Naive thymus-derived CD4-positive, alpha-beta T cell (primary cell): ENCODE measurements at places on chromosomes 2 and 18. TPM values are rescaled to one million over a fixed set of nuclear protein-coding genes. Genes with fewer than 3 reads are reported as not detected.

DNA sequence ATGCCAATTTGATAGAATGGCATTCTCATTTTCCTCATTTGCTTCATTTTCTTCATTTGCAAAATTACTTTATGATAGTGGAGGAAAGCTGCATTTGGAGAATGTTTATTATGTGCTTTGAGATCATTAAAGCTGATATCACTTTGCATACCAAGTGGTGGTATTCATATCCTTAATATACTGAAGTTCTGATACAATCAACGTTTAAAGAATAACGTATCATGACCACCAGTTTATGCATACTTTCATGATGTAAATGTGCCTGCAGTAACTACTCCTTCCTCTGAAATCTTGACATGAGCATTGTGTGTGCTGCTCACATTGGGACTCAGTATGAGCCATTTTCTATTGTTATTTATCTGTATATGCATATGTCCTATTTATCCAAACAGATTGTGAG lies 302.1 kb downstream of the ARHGAP15 start:
- H3K4me1 ChIP-seq, result peaks cover 9% of the 10 kb centered on the region
- H3K36me3 ChIP-seq, result no peaks in the 10 kb centered on the region
- no peaks in the 10 kb centered on the region for H3K27me3 ChIP-seq
- no peak for DNase-seq
- H3K27ac ChIP-seq, result no peak overlapping the region
- H3K4me3 ChIP-seq, result no peak overlapping the region

GRCh38 chr18:65425366-65425765 lies 325.4 kb upstream of the CDH7 start:
- H3K4me3 ChIP-seq, result no peak overlapping the region
- no peaks in the 10 kb centered on the region for H3K36me3 ChIP-seq
- H3K27ac ChIP-seq, result no peak overlapping the region
- H3K4me1 ChIP-seq, result no peaks in the 10 kb centered on the region

GRCh38 chr2:85269959-85270358 lies 57.8 kb downstream of the TGOLN2 start:
- no peaks in the 10 kb centered on the region for H3K27me3 ChIP-seq
- no peak for DNase-seq
- H3K4me1 ChIP-seq, result no peaks in the 10 kb centered on the region
- H3K27ac ChIP-seq, result no peak overlapping the region
- no peak overlapping the region for H3K4me3 ChIP-seq
- no peaks in the 10 kb centered on the region for H3K36me3 ChIP-seq

DNA sequence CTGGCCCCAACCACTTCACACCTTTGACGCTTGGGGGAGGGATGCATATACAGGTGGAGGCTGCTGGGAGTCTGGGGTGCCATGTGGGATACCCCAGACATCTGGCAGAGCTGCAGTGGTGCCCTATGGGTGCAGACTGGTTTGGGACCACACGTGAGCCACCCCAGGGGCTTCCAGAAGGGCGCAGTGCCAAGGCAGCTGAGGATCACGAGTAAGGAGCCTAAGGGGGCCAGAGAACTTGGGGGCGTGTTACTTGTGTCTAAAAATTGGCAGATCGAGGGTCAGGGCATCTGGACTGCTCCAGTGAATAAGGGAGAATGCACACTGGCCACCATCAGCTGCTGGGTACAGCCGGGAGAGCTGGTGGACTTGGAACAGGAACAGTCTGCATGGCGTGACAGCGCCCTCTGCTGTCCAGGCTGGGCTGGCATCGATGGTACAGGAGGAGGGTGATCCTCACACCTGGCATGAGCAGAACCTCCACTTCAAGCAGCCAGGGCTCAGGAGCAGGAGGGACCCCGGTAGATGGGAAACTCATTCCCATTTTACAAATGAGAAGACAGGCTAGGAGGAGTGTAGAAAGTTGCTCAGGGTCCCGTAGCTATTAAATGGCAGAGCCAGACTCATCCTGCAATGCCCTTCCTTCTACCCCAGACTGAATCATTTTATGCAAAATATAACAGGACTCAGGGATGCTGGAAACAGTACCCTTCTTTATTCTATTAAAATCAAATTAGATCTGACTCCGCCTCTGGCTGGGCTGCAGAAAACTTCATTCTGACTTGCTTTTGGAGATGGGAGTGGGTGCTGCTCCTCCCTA lies 60.4 kb downstream of the ATOH8 start:
- no peaks in the 10 kb centered on the region for H3K4me1 ChIP-seq
- DNase-seq, result peak; percentile 71
- no peak overlapping the region for H3K27ac ChIP-seq
- no peaks in the 10 kb centered on the region for H3K27me3 ChIP-seq
- no peaks in the 10 kb centered on the region for H3K36me3 ChIP-seq

- no peaks in the 10 kb centered on the region for H3K36me3 ChIP-seq
- H3K4me3 ChIP-seq, result no peak overlapping the region
- H3K27me3 ChIP-seq, result peaks cover 38% of the 10 kb centered on the region
These were observed 3.0 kb downstream of the SP5 start for GRCh38 chr2:170717991-170718589.

DNA sequence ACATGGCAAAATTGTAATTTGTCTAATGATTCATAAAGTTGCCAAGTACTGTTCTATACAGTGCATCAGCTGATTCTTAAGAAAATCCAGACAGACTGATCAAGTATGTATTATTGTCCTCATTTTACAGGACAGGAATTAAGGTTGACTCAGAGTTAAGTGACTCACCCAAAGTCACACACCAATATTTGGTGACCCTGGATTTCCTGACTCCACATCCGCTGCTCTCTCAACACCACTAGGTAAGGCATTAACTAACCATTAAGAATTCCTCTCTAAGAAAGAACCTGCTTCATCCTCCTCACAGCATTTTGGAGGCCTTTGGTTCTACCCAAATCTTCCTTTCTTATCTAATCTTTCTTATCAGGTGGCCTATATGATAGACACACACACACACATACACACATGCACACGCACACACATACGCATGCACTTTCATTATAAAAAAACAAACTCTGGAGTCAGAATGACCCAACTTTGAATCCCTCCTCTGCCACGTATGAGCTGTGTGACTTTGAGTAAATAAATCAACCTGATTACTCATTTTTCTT lies 150.8 kb downstream of the ANKRD44 start:
- H3K4me1 ChIP-seq, result peaks cover 43% of the 10 kb centered on the region
- no peaks in the 10 kb centered on the region for H3K36me3 ChIP-seq
- no peak for DNase-seq
- no peaks in the 10 kb centered on the region for H3K27me3 ChIP-seq
- H3K4me3 ChIP-seq, result no peak overlapping the region
- peak overlapping the region; percentile 9 for H3K27ac ChIP-seq

GRCh38 chr2:236473691-236474090 lies 95.9 kb upstream of the ACKR3 start:
- no peak overlapping the region for H3K4me3 ChIP-seq
- H3K4me1 ChIP-seq, result no peaks in the 10 kb centered on the region
- H3K36me3 ChIP-seq, result no peaks in the 10 kb centered on the region
- DNase-seq, result no peak
- H3K27ac ChIP-seq, result no peak overlapping the region
- H3K27me3 ChIP-seq, result peaks cover 2% of the 10 kb centered on the region

- no peak overlapping the region for H3K27ac ChIP-seq
- no peaks in the 10 kb centered on the region for H3K4me1 ChIP-seq
- no peak overlapping the region for H3K4me3 ChIP-seq
- no peaks in the 10 kb centered on the region for H3K27me3 ChIP-seq
These were observed 315.6 kb downstream of the INSIG2 start for GRCh38 chr2:118403658-118404451.

DNA sequence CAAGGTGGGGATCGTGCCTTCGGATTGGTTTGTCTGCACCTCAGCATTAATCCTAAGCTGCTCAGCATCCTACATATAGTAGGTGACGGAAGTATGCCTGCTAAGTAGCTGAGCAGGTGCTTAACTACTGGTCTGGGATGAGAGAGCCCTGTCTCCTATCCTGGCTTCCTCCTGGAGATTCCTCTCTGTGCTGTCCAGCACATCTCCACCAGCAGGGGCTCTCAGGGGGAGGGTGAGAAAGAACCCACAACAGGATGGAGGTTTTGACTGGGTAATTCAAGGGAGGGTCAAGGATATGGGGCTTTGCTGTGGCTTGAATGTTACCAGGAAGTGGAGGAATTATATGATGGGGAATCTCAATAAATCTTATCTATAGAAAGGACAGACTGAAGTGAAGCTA lies 45.4 kb upstream of the KIF5C start:
- H3K36me3 ChIP-seq, result no peaks in the 10 kb centered on the region
- no peaks in the 10 kb centered on the region for H3K27me3 ChIP-seq
- H3K4me3 ChIP-seq, result no peak overlapping the region

DNA sequence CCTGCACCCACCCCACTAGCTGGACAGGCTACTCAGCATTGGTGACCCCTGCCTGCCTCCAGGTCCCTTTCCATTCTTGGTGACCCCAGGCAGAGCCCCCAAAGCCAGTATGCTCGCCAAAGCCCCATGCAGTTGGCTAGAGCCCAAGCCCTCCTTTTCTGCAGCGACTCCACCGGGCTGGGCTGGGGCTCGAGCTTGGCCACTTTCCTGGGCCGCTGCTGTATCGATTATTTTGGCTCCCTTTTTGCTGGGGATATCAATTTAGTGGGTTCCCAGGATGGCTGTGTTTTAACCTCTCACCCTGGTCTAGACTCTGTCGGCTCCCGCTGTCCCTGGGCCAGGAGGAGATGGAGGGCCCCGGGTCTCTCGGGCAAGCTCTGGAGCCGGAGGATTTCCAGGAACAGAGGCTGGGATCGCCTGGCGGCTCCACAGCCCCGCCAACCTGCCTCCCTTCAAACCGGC lies 76.0 kb downstream of the SMAD7 start:
- no peak for DNase-seq
- no peaks in the 10 kb centered on the region for H3K4me1 ChIP-seq
- no peak overlapping the region for H3K27ac ChIP-seq
- H3K36me3 ChIP-seq, result no peaks in the 10 kb centered on the region
- H3K4me3 ChIP-seq, result no peak overlapping the region

- H3K4me3 ChIP-seq, result no peak overlapping the region
- no peak overlapping the region for H3K27ac ChIP-seq
- no peaks in the 10 kb centered on the region for H3K4me1 ChIP-seq
- no peaks in the 10 kb centered on the region for H3K36me3 ChIP-seq
- no peak for DNase-seq
- H3K27me3 ChIP-seq, result no peaks in the 10 kb centered on the region
These were observed 12.5 kb downstream of the MOCOS start for GRCh38 chr18:36199691-36200295.

DNA sequence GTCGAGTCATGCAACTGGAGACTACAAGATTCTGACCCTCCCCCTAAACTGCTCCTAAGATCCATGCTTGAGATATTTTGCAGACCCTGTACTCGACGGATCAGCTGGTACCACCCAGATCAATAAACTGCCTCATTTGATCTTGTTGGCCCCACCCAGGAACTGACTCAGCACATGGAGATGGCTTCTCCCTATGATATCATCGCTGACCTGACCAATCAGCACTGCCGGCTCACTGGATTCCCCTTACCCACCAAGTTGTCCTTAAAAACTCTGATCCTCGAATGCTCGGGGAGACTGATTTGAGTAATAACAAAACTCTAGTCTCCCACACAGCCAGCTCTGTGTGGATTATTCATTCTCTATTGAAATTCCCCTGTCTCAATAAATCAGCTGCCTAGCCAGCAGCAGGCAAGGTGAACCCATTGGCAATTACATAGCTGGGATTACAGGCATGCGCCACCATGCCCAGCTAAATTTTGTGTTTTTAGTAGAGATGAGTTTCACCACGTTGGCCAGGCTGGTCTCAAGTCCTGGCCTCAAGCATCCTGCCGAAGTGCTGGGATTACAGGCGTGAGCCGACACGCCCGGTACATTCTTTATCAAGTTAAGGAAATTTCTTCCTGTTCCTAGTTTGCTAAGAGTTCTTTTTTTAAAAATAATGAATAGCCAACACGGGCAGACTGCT lies 43.6 kb downstream of the VPS54 start:
- H3K36me3 ChIP-seq, result peaks cover 11% of the 10 kb centered on the region
- no peak for DNase-seq
- H3K27ac ChIP-seq, result no peak overlapping the region
- H3K4me1 ChIP-seq, result peaks cover 5% of the 10 kb centered on the region
- no peak overlapping the region for H3K4me3 ChIP-seq

GRCh38 chr2:64881037-64881492 lies 108.1 kb upstream of the SLC1A4 start:
- no peak overlapping the region for H3K4me3 ChIP-seq
- H3K27me3 ChIP-seq, result no peaks in the 10 kb centered on the region
- no peaks in the 10 kb centered on the region for H3K36me3 ChIP-seq
- H3K27ac ChIP-seq, result no peak overlapping the region

- H3K36me3 ChIP-seq, result no peaks in the 10 kb centered on the region
- H3K27ac ChIP-seq, result no peak overlapping the region
- no peaks in the 10 kb centered on the region for H3K27me3 ChIP-seq
- no peaks in the 10 kb centered on the region for H3K4me1 ChIP-seq
These were observed 38.4 kb upstream of the ID2 start for GRCh38 chr2:8643250-8643995.

- no peak for DNase-seq
- H3K4me3 ChIP-seq, result no peak overlapping the region
- no peaks in the 10 kb centered on the region for H3K36me3 ChIP-seq
- H3K27ac ChIP-seq, result no peak overlapping the region
- peaks cover 7% of the 10 kb centered on the region for H3K27me3 ChIP-seq
These were observed 5.2 kb upstream of the SKA1 start for GRCh38 chr18:50369672-50370071.

GRCh38 chr18:70074116-70074515 lies 126.4 kb upstream of the CD226 start:
- no peak overlapping the region for H3K4me3 ChIP-seq
- H3K4me1 ChIP-seq, result no peaks in the 10 kb centered on the region
- peaks cover 14% of the 10 kb centered on the region for H3K36me3 ChIP-seq
- H3K27me3 ChIP-seq, result no peaks in the 10 kb centered on the region
- no peak overlapping the region for H3K27ac ChIP-seq

DNA sequence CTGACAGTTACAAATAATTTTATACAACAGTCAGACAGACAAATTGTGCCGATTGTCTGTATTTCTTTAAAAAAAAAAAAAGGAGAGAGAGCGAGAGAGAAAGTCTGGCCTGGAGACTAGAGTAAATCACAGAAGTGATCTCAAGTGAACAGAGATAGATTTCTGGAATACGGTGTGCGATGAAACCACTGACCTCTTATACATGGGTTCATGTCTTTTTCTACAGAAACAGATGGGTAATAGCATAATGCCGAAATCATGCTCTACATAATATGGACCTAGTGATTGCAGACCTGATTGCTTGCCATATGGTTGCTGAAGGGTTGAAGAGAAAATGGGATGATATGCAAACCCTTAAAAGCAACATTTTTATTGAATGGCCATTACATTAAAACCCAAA lies 403.3 kb upstream of the FANCL start:
- no peak for DNase-seq
- H3K4me3 ChIP-seq, result no peak overlapping the region
- H3K27me3 ChIP-seq, result no peaks in the 10 kb centered on the region
- no peaks in the 10 kb centered on the region for H3K4me1 ChIP-seq
- no peaks in the 10 kb centered on the region for H3K36me3 ChIP-seq
- no peak overlapping the region for H3K27ac ChIP-seq

The APCDD1 gene
- 0.81 TPM for total RNA-seq

The AQP4 gene
- total RNA-seq, result not detected

The SNORC gene
- 1.4 and 1.6 TPM in 2 replicates for total RNA-seq

The ECEL1 gene
- not detected in 2 replicates for total RNA-seq

The CREG2 gene
- not detected for total RNA-seq

The PRKAG3 gene
- not detected for total RNA-seq

The KCNG3 gene
- total RNA-seq, result 0.48 TPM

The LRATD1 gene
- total RNA-seq, result not detected

The HOXD3 gene
- total RNA-seq, result not detected

The C18orf32 gene
- total RNA-seq, result 31.5 and 33.6 TPM in 2 replicates

The CYP27A1 gene
- total RNA-seq, result 10.6 TPM

The TNS1 gene
- total RNA-seq, result 4.1 and 4.4 TPM in 2 replicates

The VWA3B gene
- not detected for total RNA-seq
